ENCODE measurements at places on chromosomes 11 and 22.

GRCh38 chr22:49926916-49927315, 8.5 kb downstream of the CRELD2 start:
- no peak for DNase-seq

DNA sequence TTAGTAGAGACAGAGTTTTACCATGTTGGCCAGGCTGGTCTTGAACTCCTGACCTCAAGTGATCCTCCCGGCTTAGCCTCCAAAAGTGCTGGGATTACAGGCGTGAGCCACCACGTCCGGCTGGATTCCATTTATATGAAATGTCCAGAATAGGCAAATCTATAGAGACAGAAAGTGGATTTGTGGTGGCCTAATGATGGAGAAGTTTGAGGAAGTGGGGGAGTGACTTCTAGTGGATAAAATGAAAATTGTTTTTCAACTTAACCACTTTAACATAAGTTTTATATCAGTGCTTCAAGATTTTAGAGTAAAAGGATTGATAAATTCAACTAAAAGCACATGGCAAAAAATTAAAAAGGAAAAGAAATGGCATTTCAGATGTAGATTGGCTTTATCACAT, 66.2 kb downstream of the HIPK3 start:
- DNase-seq = no peak

- no peak for DNase-seq
Observed at GRCh38 chr11:18264035-18264434, 2.0 kb upstream of the SAA1 start.

GRCh38 chr11:71446942-71447688, 1.1 kb downstream of the DHCR7 start:
- peak; percentile 54 for DNase-seq

GRCh38 chr22:23098230-23098705, 27.9 kb downstream of the GNAZ start:
- DNase-seq = no peak

DNA sequence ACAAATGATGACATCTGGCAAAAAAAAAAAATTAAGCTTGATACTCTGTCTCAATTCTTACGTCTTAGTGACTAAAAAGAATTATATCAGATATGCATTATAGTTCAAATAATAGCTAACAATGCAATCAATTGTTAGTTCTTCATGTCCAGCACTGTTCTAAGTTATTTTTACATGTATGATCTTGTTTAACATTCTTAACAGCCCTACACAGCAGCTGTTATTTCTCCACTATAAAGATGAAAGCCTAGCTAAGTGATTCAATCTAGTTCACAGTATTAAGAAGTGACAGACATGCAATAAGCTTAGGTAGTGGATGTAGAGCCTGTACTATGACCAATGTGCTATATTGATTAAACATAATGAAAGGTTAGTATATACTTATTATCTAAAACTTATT, 4.1 kb downstream of the ZNF214 start:
- DNase-seq = no peak

DNA sequence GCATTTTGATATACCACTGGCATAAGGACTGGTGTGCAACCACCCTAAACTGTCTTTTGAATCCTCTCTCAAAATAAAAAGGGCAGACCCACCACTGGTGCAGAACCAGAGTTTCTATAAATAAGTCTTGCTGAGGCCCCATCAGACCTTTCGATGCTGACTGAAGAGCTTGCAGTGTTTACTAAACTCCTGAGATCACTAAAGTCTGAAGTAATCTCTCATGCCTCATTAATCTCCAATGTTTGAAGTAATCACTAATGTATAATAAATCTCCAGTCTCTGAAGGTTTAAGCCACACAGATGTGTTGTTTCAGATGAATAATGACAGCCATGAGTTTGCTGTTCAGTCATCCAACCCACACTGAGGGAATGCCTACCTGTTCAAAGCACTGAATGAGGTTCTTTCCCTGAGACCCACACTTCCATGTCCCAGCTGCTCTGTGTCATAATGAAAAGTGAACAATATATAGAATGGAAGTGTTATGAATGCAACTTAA, 50.6 kb upstream of the DEUP1 start:
- no peak for DNase-seq

- peak; percentile 46 for DNase-seq
Observed at GRCh38 chr11:23540101-23540561, 679.9 kb upstream of the CCDC179 start.

- no peak for DNase-seq
Observed at GRCh38 chr11:6652182-6652581, 3.4 kb downstream of the DCHS1 start.

DNA sequence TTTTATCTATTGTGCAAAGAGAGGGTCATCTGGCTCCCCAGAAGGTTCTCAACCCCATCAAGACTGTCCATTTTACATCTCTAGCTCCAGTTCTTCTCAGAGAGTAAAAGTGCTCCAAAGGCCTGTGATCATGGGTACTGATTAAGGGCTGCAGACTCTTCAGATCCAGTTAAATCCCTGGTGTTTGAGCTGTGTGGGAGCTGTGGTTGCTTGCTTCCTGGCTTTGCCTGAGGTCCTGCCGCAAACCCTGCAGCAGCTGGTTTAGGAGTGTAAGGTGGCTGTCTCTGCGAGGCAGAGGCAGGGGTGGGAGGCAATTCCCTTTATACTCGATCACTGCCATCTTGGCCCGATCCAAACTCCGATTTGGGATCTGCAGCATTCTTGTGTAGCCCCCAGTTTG, 1.2 kb downstream of the MRPL17 start:
- DNase-seq = peak; percentile 10

DNA sequence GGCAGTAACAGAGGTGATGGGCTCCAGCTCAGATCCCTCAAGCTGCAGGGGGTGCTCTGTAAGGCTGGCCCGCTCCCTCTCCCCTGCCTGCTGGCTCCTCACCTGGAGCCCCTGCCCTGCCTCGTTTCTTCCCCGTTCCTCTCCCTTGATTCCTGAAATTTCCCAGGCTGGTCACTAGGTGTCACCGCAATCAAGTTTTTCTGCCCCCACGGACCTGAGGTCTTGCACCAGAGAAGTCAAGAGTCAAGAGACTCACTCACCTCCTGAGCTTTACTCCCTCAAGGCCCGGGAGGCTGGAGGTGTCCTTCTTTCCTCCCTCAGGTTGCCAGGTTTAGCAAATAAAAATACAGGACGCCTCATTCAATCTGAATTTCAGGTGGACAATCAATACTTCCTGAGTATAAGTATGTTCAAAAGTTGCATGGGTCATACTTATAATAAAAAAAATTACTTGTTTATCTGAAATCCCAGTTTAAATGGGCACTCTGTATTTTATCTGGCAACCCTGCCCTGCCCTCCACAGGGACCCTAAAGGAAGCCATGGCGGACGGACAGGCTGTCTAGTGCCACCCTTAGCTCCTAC, 69.2 kb downstream of the SCUBE1 start:
- DNase-seq = peak; percentile 32

DNA sequence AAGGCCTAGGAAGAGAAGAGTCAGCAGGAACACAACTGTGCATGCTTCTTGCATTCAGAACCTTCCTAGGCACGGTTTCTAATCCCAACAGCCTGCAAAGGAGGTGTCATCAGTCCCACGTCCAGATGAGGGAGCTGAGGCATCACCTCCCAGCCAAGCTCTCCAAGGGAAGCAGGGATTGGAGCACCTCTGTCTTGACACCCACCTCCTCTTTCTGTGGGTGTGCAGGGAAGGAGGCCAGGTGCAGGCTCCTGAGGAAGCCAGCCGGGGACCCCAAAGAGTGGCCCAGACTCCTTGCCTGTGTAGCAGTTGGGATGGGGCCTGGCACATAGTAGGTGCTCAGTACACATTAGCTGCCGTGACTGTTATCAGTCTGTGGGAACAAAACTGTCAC, 2.0 kb downstream of the PNPLA5 start:
- peak; percentile 19 for DNase-seq

GRCh38 chr11:133738624-133739023, 106.7 kb downstream of the SPATA19 start:
- DNase-seq = no peak

DNA sequence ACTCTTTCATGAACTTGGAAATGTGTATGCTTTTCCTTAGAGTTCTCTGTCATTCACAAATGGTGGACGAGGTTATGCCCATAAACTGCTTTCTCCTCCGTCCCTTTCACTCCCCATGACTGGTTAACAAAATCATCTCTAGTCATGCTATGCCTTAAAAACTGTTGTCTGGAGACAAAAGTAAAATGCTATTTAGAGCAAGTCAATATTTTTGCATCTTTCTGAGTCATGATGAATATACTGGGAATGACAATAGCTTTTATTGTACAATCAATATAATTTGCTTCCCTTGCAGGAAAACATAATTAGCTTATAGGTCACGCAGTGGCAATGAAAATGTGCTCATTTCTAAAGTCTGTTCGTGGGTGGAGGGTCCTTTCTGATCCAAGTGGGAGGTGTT, 216.7 kb upstream of the SORL1-AS1 start:
- no peak for DNase-seq

DNA sequence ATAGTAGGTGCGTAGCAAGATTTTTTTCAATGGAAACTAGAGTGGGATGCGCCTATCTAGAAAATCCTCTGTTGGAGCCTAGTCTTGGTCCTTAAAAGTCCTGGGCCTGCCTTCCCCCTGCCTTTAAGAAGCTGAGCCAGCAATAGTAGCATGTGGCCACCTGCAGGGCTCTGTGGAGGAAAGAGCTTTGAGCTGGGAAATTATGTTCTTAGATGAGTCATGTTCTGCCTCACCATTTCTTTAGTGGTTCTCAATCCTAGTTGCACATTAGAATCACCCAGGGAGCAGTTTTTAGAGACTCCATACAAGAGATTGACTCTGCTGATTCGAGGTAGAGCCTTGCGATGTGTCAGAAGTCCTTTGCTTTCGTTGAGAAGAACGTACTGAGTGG, 133.5 kb downstream of the COMMD9 start:
- DNase-seq = peak; percentile 42

DNA sequence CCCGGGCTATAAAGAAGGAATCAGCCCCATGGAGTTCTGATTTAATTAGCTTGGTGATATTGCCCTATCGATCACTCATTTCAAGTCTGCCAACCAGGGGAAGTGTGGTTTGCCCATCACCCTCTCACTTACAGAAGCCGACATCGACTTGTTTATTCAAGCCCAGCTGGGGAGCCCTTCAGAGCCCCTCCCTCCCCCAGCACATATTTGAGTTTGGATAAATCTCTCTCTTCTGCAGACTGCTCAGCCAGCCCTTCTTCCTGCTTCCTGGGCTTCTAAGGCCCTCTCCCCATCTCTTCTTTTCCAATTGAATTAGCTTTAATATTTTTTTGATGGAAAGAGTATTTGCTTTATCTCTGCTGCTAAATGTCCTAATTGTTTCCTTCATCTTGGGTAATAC, 299.0 kb downstream of the MIAT start:
- DNase-seq = no peak

DNA sequence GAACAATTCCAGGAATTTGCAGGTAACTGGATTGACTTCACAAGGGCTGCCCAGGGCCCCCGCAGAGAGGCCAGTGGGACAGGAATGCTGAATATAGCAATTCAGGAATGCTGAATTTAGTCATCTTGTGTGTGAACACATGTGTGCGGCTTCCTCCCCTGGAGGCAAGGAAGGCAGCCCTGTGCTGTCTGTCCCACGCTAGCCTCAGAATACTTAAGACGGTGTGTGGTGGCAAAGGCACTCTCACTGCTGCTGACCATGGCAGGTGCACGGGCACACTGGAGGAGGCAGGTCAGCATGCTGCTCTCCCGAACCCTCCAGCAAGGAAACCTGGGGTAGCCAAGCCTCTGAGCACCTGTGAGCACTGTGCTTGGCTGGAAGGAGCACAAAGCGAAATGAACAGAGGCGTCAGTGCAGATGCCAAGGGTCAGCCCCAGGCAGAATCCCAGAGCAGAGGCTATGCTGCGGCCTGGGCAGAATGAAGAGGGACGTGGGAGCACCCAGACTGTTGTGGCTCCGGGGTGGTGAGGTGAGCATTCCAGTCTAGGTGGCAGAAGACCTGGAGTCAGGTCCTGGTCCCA, 2.7 kb downstream of the GNAZ start:
- DNase-seq = no peak

GRCh38 chr11:44725016-44725685, 1.6 kb upstream of the TSPAN18 start:
- DNase-seq = no peak

GRCh38 chr22:50688448-50688847, 15.8 kb downstream of the SHANK3 start:
- no peak for DNase-seq

DNA sequence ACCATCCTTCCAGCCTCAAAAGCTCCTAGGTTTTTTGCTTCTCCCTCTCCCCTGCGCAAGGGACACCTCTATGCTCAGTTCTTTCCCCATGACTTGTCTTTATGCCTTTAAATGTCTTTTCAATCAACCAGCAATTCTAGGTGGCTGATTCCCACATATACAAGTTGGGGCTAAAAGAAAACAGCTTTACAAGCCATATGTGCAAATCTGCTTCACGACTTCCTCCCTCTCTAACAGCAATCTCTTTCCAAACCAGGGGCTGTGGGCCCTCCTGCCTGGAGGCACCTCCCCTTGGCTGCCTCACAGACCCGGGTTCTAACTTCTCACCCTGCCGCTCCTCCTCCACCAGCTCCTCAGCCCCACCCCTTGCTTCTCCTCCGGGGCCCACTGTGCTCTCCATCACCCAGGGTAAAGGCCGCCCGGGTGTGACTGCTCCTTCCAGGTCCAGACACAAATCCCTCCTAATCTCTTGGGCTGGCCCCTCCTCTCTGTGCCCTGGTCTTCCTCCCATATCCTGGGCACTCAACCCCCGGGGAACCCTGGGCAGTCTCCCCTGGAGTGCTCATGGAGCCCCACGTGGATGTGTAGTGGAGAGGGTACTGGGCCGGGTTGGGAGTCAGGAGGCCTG, 14.1 kb downstream of the TMPRSS13 start:
- DNase-seq = no peak

DNA sequence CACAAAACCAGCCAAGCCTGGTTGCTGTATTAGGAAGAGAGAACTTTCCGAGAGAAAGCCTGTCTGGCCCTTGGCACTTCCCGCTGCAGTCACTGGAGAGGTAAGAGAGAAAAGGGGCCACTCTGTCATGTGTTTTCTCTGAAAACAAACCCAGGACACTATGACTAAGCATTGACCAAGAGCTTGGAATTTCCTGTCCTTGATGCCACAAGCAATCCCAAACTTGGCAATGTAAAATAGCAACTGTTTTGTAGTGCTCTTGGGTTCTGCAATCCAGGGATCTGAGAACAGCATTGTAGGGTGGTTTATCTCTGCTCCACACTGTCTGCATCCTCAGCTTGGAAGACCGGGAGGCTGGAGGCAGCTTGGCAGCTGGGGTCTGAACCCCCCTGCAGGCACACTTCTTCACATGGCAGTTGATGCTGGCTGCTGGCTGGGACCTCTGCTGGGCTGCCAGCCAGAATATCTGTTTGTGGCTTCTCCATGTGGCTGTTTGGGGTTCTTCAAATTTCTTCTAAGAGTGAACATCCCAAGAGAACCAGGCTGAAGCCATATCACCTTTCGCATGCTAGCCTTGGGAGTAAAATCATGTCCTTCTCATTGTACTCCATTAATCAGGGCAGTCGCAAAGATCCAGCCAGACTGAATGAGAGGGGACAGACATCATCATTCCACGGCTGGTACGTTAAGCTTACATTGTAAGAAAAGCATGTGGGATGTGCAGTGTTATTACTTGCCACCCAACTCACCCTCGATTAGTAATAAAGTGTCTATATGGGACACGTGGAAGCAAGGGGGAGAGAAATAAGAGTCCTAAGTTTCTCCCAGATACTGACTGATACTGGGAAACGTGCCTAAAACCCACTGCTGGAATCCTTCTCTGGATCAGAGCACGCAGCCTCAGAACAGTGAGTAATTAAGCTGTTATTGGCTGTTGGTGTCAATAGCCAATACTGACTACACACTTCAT, 537.4 kb upstream of the B3GAT1 start:
- peak; percentile 87 for DNase-seq

Data from astrocyte of the spinal cord (primary cell).